H54 (cell line): ENCODE measurements at places on chromosomes 3 and 15.
A peak's percentile ranks its signal among the peaks of the same experiment; 100 is the strongest.

GRCh38 chr3:183701744-183702143 is 4.1 kb downstream of the YEATS2 start:
- no peak for DNase-seq

DNA sequence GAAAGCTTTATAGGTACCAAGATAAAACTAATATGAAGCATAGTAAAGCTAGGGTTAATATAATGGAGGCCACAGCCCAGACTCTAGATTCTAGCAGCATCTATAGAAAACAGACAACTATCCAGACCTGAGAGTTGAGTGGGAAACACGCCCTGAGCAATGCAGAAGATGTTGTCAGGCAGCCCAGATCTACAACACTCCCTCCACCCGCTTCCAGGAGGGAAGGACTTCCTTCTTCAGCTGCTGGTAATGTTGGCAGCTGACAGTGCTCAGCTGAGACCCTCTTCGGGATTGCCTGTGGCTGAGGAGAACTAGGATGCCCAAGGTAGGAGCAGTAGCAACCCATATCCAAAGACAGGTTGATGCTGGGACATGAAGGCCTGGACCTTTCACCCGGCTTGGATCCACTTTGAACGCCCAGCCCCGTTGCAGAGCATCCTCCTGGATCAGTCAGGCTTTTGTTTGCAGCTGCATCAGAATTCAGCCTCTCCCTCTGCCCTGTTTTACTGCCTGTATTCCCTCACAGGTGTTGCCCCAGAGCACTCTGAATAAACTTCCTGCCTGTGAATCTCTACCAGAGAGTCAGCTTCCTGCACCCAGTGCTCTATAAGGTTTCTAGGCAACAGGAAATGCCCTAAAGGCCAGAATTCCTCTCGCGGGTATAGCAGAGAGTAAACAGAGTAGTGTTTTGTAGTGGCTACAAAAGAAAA is 174.7 kb upstream of the IL12A start:
- peak; percentile 35 for DNase-seq

- DNase-seq, result no peak
Measured at GRCh38 chr3:152196782-152197181, 71.9 kb upstream of the MBNL1 start.

- peak; percentile 19 for DNase-seq
Measured at GRCh38 chr3:141240286-141240685, 8.7 kb downstream of the PXYLP1 start.

DNA sequence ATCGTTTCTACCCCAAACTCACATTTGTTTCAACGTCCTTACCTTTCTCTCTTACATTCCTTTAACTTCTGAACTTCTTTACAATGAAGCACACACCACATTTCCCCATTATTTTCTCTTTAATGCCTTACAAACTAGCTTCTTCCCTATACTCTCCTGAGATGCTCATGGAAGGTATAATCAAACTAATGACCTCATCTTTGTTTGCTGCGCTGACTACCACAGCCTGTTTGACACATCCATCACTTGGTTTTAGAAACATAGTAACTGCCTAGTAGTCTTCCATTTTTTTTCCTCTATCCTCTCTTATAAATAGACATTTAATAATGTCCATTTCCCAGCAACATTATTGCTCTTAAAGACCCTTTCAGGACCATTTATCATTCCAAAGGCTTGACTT is 230.5 kb upstream of the LRTM1 start:
- no peak for DNase-seq

DNA sequence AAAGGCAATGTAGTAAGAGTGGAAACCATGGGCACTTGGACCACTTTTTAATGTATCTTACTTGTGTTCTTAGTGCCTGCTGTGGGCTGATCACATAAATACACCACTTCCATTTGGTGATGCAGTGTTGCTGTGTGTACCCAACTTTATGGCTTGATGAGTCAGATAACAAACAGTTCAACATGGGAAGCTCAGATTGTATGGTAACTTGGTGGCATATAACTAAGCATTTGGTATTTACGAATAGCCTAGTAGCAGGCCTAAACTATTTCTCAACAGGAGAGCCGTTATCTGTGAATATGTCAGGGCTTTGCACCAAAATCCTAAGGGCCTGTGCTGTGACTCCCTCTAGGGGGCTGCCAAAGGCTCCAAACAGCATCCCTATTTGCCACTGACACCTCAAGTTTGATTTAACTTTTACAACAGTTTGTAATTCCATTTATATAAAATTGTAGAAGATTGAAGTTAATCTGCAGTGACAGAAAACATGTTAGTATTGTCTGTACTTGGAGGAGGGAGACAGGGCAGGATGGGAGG is 640.4 kb upstream of the CADM2 start:
- DNase-seq, result no peak

GRCh38 chr15:81955382-81956062 is 90.3 kb downstream of the MEX3B start:
- DNase-seq, result no peak

GRCh38 chr3:120438665-120439370 is 12.0 kb downstream of the FSTL1 start:
- DNase-seq, result no peak

- DNase-seq, result no peak
Measured at GRCh38 chr15:49558929-49559328, 61.7 kb downstream of the FAM227B start.

GRCh38 chr3:112334691-112335433 is 1.9 kb downstream of the CD200 start:
- DNase-seq, result no peak

DNA sequence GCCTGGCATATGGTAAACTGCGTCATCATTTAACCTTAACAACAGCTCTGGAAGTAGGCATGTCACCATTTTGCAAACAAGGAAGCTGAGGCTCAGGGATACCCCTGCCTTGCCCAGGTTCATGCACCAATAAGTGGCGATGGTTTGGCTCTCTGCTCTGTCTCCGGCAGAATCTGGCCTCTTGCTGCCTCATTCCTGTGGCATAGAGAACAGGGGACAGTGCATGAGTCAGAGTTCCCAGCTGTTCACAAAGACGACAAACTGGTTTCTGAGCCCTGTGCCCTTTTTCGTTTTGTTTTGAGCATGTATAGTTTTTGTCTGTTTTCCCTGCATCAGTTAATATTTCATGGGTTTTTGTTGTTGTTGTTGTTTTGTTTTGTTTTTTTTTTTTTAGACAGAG is 236.8 kb downstream of the OPA1 start:
- peak; percentile 57 for DNase-seq
